Hepatocyte (in vitro differentiated cells): ENCODE measurements at places on chromosomes 7 and 10. TPM values are rescaled to one million over a fixed set of nuclear protein-coding genes. Genes with fewer than 3 reads are reported as not detected.
A peak's percentile ranks its signal among the peaks of the same experiment; 100 is the strongest.

The HGF gene
- 13.4 and 13.9 TPM in 2 replicates for polyA plus RNA-seq

The HOXA5 gene
- 0.41 and 0.92 TPM in 2 replicates for polyA plus RNA-seq

The DDIT4 gene
- 189 and 235 TPM in 2 replicates for polyA plus RNA-seq

The PSD gene
- polyA plus RNA-seq: 20.1 and 21.5 TPM in 2 replicates

The RELN gene
- polyA plus RNA-seq: 3.9 and 7.4 TPM in 2 replicates

GRCh38 chr7:91033574-91033973 is 230.7 kb upstream of the FZD1 start:
- DNase-seq: no peak
- no peak overlapping the region for H3K4me3 ChIP-seq
- no peaks in the 10 kb centered on the region for H3K27me3 ChIP-seq
- H3K27ac ChIP-seq: no peak overlapping the region

DNA sequence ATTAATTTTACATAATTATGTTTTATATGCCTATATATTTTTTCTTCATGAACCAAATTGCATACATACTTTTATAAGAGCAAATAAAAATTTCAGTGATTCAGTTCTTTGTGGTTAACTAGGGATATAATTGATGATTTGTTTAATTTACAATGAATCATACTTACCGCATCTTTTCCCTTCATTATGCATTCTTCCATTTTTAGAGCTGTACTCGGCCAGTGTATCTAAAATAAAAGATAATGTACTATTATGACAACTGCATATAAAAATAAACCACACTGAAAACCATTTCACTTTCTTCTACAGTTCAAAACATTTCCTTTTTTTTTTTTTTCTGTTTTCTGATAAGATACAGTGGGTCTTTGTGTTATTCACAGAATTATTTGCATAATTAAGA is 179.9 kb downstream of the SEMA3E start:
- H3K36me3 ChIP-seq: no peaks in the 10 kb centered on the region
- H3K4me1 ChIP-seq: no peaks in the 10 kb centered on the region
- H3K4me3 ChIP-seq: no peak overlapping the region

GRCh38 chr7:152711444-152711944 is 35.6 kb upstream of the XRCC2 start:
- H3K36me3 ChIP-seq: no peaks in the 10 kb centered on the region
- H3K27ac ChIP-seq: no peak overlapping the region
- H3K27me3 ChIP-seq: no peaks in the 10 kb centered on the region
- DNase-seq: no peak
- no peak overlapping the region for H3K4me3 ChIP-seq

- H3K4me1 ChIP-seq: no peaks in the 10 kb centered on the region
- no peaks in the 10 kb centered on the region for H3K27me3 ChIP-seq
- H3K27ac ChIP-seq: no peak overlapping the region
- no peak overlapping the region for H3K4me3 ChIP-seq
- H3K36me3 ChIP-seq: no peaks in the 10 kb centered on the region
- no peak for DNase-seq
These were observed 8.0 kb upstream of the CSTF2T start for GRCh38 chr10:51707392-51707791.

GRCh38 chr7:113405296-113406056 is 287.1 kb upstream of the SMIM30 start:
- no peak for DNase-seq
- no peak overlapping the region for H3K4me3 ChIP-seq
- no peaks in the 10 kb centered on the region for H3K4me1 ChIP-seq
- H3K27me3 ChIP-seq: no peaks in the 10 kb centered on the region

DNA sequence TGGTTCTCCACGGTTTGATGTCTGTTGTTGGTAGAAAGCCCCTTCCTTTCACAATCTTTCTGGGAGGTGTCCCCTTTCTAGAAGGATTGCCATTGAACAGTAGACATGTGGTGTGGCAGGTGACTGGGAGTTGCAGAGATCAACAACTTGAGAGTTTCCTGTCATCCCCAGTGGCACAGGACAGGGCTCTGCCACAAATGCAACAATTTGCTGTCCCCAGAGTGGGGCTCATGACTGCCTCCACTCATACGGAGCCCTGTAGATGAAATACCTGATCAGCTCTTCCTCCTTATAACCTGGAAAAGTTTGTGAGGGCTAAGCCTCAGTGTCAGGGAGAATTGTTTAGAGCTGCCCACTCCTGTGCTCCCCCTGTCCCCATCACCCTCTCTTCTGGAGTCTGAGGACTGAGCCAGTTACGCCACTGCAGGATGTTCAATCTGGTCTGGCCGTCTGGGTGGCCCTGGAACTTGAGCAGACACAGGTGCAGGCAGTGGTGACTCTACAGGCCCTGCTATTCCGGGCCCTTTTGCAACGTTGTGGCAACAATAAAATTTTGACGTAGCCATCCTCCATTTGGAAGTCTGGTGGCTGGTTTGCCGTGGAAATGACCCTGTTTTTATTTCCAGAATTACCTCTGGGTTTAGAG is 6.5 kb downstream of the DBNL start:
- H3K4me1 ChIP-seq: no peaks in the 10 kb centered on the region
- no peak for DNase-seq
- H3K27me3 ChIP-seq: no peaks in the 10 kb centered on the region
- no peaks in the 10 kb centered on the region for H3K36me3 ChIP-seq
- H3K27ac ChIP-seq: no peak overlapping the region
- no peak overlapping the region for H3K4me3 ChIP-seq

DNA sequence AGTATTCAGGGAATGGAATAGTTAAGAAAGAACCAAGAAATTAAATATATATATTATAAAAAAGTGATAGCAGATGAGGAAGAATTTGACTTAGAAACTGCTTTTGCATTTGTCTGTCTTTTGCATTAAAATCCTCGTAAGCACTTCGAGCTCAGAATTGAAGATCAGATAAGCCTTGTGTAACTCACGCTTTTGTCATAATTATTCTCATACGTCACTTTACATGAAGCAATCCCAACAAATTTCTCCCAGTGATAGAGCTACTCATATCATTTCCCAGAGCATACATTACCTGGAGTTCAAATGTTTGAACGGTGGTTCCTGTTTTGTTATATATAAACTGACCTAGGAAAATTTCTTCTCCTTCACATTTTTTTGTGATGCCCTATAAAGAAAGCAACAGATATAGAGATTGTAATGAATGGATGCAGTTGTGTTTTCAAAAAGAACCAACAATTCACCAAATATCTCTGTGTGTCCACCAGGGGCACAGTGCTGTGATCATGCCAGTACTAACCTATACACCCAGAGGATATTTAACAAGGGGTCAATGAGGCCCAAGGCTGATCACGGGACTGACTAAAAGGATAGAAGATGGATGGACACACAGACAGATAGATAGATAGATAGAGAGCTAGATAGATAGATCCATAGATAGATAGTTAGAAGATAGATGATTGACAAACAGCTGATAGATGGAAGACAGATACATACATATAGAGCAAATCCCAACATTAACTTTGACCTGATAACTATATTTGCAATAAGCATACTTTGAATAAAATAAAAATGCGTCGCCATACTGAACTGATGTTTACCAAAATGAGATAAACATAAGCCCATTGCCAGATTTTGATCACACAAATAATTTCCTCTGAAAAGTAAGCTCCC is 9.3 kb upstream of the HUS1 start:
- H3K4me1 ChIP-seq: peaks cover 7% of the 10 kb centered on the region
- no peaks in the 10 kb centered on the region for H3K27me3 ChIP-seq
- peak overlapping the region; percentile 93 for H3K27ac ChIP-seq
- H3K36me3 ChIP-seq: no peaks in the 10 kb centered on the region

GRCh38 chr10:6833458-6834011 is 253.5 kb upstream of the PRKCQ start:
- no peak overlapping the region for H3K27ac ChIP-seq
- no peak for DNase-seq
- no peak overlapping the region for H3K4me3 ChIP-seq
- no peaks in the 10 kb centered on the region for H3K36me3 ChIP-seq
- no peaks in the 10 kb centered on the region for H3K27me3 ChIP-seq

DNA sequence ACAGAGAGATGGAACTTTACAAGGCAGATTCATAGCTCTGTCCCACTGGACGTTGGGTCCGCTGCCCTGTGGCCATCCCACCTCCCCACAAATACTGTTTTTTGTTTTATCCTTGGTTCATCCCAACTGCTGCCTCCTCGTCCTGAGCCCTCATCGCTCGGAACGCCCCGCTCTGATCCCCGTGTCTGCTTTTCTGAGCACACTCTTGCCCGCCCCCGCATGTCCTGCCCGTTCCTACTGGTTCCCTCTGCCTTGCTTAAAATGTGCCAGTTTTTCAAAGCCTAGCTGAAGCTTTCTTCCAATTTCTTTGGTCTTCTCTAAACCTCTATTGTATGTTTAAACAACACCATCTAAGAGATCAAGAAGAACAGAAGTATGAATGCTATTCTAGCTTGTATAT is 19.4 kb downstream of the RNF32 start:
- H3K27me3 ChIP-seq: no peaks in the 10 kb centered on the region
- no peak overlapping the region for H3K27ac ChIP-seq
- DNase-seq: no peak
- H3K4me3 ChIP-seq: no peak overlapping the region

GRCh38 chr10:75295868-75296441 is 60.2 kb upstream of the COMTD1 start:
- H3K36me3 ChIP-seq: no peaks in the 10 kb centered on the region
- no peaks in the 10 kb centered on the region for H3K27me3 ChIP-seq
- peak overlapping the region; percentile 71 for H3K27ac ChIP-seq
- no peak overlapping the region for H3K4me3 ChIP-seq

DNA sequence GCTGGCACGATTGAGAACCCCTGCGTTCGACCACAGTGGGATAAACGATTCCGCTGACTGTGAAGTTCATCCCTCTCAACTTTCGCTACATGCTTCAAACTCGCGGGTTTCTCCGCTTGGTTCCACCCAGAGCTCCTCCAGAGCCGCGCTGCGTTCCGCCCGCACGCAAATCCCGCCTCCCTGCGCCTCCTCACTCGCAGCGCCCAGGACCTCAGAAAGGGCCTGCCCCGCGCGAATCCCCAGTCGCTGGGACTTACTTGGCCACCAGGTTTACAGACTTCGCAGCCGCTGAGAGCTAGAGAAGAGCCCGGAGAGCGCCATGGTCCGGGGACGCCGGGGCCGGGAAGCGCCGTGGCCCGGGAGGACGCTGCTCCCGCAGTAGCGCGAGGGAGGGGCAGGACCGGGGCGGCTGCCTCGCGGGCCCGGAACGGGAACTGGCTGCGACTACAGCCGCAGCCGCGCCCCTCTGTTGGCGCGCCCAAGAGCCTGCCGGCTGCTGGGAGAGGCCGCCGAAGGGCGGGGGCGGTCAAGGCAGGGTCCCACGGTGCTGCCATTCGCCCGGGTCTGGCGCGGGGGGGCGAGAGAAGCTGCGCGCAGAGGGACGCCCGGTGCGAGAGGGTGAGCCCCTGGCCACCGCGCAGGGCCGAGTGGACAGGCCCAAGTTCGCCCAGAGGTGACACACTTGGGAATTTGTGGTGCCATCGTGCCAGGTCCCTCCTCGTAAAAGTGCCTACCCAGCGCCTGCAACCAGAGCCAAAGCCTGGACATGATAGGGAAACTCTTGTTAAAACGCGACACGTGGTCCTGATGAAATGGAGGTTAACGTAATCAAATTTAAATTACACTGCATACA is at the start of gene NOD1:
NOD1 (minus strand) TSS at position 436 of the 853 bp plus-strand sequence. CDS start 21,863 bp downstream, outside the sequence.
- peaks cover 28% of the 10 kb centered on the region for H3K4me1 ChIP-seq
- no peaks in the 10 kb centered on the region for H3K27me3 ChIP-seq
- peak within 1 kb of the TSS; percentile 97 for H3K27ac ChIP-seq
- H3K36me3 ChIP-seq: no peaks in the 10 kb centered on the region

GRCh38 chr7:30252885-30253795 is 31.3 kb upstream of the ZNRF2 start:
- H3K4me3 ChIP-seq: no peak overlapping the region
- no peaks in the 10 kb centered on the region for H3K27me3 ChIP-seq
- DNase-seq: peak; percentile 34
- H3K4me1 ChIP-seq: peaks cover 27% of the 10 kb centered on the region
- H3K27ac ChIP-seq: peak overlapping the region; percentile 61

GRCh38 chr10:102604439-102604841 is 39.8 kb upstream of the TRIM8 start:
- H3K36me3 ChIP-seq: no peaks in the 10 kb centered on the region
- H3K4me1 ChIP-seq: peaks cover 28% of the 10 kb centered on the region
- no peaks in the 10 kb centered on the region for H3K27me3 ChIP-seq
- peak overlapping the region; percentile 76 for H3K27ac ChIP-seq
